ENCODE measurements at places on chromosomes 1 and 21.
A peak's percentile ranks its signal among the peaks of the same experiment; 100 is the strongest.

DNA sequence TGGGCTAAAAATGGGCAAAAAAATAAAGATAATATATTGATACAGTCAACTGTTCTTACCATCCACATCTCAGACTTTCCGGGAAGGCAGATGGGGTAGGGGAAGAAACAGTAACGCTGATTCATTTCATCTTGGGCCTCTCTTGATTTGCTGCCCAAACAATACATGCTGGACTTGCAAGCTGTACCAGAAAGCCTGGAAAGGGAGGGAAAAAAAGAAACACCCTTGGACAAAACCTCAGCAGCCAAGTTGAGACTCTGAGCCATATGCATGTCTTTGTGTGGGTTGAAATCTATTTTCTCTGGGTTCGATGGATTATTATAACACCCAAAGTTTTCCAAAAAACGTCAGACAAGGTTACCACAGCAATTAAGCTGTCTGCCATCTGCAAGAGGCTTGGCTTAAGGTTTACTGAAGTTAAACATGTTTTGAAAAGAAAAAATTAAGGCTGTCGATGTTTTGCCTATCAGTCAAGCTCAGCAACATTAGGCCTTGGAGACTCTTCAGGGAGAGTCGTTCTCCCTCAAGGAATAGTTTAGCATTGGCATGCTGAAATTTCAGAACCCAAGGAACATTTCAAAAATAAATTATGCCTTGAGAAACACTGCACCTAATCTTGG, 71.2 kb downstream of the PSMG1 start:
- DNase-seq: no peak

GRCh38 chr1:64828829-64829228, 84.0 kb downstream of the RAVER2 start:
- no peak for DNase-seq

- DNase-seq: no peak
These were observed 76.7 kb downstream of the SIPA1L2 start for GRCh38 chr1:232553050-232553754.

DNA sequence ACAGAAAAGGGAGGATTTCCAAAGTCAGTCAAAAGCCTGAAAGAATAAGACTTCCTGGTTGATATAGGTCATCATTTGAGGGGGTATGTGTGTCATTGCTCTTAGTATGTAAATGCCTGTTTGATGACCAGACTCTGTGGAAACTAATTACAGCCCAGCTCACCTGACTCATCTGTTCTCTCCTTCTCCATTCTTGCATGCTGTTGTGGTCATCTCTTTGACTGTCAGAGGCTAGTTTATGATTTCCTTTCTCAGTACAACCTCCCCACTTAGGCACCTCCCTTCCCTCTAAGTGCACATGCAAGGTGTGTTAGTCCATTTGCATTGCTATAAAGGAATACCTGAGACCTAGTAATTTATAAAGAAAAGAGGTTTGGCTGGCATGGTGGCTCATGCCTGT, 2.4 kb upstream of the C1orf116 start:
- no peak for DNase-seq

- no peak for DNase-seq
These were observed 184.3 kb upstream of the LMO4 start for GRCh38 chr1:87144316-87144895.

- no peak for DNase-seq
These were observed 744.2 kb downstream of the USP25 start for GRCh38 chr21:16473988-16474387.

DNA sequence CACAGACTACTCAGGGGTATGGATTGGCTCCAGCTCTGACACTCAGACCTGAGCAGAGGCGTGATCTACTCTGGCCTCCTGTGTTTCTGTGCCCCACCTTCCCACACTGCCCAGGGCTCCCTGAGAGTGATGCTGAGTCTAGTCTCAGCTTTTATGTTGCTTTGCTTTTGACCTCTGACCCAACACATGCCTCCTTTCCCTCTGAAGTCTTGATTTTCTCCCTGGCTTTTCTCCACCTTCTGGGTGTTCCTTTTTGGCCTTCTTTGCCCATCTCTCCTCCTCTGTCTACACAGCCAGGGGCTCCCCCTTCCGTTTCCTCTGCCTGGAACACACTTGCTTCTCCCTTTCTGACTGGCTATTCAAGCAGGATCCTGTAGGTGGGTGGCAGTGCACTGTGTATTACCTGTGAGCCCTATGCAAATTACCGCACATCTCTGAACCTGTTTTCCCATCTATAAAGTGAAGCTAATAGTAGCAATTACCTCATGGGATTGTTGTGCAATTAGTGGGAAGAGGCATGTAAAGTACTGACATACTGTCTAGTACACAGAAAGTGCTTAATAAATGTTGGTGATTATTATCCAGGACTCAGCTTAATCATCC, 13.7 kb upstream of the MEX3A start:
- DNase-seq: no peak

DNA sequence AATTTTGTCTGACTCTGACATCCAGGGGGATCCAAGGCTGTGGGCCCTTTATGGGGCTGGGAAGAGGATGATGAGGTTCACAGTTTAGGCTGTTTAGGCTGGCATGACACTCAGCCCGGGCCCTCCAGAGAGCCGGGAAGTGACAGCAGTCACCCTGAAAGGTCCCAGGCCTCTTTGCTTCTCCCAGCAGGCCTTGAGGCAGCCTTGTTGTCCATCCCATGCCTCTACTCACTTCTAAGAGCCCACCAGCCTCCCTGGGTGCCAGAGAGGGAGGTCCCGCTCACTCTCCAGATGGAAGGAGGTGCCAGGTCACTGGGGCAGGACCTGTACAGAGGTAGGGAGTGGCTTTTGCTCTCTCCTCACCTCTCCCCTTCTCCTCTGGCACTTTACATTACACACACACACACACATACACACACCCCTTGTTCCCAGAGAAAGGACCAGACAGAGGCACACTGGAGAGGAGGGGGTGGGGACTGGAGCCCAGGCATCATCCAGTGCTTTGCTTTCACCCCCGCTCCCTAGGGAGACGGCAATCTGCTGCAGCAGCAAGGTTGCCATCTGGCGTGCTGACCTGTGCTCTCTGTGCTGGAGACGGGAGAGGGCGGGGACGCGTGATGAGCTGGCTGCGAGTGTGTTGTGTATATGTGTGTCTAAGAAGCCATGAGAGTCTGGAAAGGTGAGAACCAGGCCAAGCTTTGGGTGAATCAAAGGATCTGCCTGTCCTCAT, 4.6 kb downstream of the KLHDC8A start:
- DNase-seq: no peak

DNA sequence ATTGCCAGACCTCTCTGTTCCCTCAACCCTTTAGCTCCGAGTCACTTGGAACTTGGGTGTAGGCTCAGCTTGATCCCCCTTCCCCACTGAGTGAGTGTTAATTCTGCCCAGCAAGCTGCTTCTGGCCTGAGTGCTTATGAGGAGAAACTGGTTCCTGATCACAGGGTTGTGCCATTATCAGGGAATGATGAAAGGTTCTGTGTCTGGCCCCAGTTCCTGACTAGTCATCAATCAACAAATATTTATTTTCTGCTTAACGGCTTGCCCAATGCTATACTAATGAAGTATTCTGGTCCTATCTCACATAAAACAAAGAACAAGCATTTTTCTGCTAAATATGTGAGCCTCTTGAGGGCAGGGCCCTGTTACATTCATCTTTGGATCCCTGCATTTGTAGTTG, 20.8 kb downstream of the CC2D1B start:
- no peak for DNase-seq

DNA sequence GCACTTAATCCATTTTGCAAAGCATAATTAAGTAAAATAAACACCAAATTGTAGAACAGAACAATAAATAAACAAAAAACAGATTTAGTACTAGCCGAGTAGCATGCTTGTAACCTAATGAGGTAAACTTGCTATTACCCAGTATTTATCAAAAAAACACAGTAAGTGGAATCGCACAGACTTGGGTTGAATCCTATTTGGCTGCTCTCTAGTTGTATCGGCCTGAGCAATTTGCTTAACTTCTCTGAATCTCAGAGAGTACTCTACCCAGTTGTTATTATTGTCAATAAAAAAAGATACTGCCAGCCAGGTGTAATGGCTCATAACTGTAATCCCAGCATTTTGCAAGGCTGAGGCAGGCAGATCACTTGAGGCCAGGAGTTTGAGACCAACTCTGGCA, 664.3 kb downstream of the ADGRL2 start:
- DNase-seq: no peak

DNA sequence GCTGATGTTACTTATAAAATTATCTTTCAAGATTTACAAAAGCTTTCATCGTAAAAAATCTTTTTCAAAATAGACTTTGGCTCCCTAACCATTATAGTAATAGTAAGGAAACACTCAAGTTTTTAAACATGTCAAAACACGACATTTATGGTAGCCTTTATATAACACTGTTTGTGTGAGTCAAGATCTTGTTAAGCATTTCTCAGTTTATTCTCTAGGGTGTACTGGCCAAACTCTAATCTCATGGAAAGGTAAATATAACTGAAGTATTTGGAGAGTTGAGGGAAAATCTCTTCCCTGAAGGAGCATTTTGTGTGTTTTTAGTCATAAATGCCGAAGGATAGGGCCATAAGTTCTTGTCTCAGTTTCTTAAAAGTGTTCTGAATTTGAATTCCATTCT, 790.9 kb upstream of the NCAM2 start:
- no peak for DNase-seq

GRCh38 chr1:160652924-160653619, 6.2 kb upstream of the SLAMF1 start:
- no peak for DNase-seq

DNA sequence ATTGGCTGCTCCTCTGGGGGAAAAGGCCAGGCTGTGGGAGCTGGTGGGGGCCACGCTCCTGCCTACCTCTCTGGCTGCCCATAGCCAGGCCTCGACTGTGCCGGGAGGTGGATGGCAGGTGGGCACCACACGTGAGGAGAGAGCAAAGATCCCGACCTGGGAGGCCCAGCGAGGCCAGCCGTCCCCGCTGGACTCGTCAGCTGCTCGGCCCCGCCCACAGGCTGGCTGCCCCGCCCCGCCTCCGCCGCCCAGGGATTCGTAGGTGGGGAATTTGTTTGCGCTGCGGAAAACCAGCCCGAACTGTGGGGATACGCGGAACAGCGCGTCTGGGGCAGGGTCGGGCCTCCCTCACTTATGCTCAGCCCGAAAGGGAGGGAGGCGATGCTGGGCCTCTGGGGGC, 31.7 kb downstream of the TP73 start:
- DNase-seq: no peak

- DNase-seq: no peak
These were observed 17.0 kb downstream of the CFAP126 start for GRCh38 chr1:161350671-161351070.

GRCh38 chr1:36657826-36658225, 175.1 kb upstream of the CSF3R start:
- peak; percentile 27 for DNase-seq

- no peak for DNase-seq
These were observed 84.4 kb upstream of the CXADR start for GRCh38 chr21:17428484-17428869.

GRCh38 chr1:59308839-59309238, 11.9 kb downstream of the FGGY start:
- DNase-seq: no peak

DNA sequence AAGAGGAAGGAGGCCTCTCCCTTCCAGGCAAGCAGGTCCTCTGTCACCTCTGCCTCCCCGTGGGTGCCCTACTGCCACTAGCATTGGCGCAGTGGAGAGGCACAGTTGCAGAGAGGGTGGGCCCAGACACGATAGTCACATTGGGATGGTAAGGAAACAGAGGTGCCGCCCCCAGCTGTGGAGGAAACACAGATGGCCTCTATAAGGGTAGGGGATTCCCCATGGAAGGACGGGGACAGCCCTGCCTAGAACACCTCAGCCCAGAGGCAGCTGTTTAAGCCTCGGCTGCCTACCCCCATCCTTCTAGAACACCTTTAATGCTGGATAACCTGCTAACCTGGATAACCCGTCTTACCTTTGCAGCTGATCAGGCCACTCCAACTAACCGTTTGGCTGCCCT, 65.7 kb upstream of the CNTN2 start:
- no peak for DNase-seq

DNA sequence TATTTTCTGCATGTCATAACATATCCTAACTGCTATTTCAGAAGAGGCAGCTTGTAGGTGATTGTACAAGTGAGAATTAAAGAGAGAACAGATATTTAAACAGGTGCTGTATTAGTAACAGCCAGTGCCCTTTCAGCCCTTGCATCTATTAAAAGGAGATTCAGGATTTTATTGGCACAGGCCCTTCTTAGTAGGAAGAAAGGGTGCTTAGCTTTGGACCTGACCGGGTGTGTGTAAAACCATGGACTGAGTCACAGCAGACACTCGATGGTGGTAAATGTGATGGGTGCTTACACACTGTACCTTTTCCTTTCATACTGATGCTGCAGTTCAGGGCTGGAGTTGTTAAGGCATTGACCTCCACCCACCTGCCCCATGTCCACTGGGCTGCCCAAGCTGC, 12.7 kb upstream of the CD101 start:
- no peak for DNase-seq

- DNase-seq: no peak
These were observed 4.0 kb downstream of the NVL start for GRCh38 chr1:224325959-224326358.

DNA sequence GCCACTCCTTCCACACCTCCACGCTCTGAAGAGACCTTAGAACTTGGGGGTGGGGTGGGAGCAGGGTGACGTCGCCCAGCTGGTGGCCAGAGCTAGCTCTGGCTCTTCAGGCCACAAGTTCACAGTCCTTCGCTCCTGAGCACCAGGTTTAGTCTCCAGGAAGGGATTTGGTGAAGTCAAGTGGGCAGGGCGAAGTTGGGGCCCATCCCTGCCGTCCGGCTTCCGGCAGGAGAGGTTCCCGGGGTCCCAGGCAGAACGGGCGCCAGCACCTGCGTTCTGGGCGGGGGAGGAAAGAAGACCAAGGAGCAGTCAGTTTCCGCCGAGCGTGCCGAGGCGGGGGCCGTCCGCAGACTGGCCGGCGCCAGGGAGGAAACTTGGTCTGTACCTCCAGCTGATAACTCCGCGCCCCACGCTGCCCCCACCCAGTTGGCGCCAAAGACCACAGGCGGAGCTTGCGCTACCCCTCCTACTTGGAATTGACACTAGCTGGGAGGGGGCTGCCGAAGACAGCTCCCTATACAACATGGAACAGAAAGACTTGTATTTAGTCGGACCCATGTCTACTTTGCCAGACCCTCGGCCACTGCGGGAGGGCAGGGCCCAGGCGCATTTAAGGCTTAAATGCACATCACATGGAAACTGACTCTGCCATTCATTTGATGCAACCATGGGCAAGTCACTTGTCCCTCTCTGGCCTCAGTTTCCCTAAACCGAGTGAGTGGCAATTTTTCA, 995 bp downstream of the ID3 start:
- DNase-seq: peak; percentile 83

GRCh38 chr1:67688526-67689219, 3.7 kb downstream of the GADD45A start:
- no peak for DNase-seq

- no peak for DNase-seq
These were observed 24.1 kb downstream of the FAM177B start for GRCh38 chr1:222761083-222761482.

DNA sequence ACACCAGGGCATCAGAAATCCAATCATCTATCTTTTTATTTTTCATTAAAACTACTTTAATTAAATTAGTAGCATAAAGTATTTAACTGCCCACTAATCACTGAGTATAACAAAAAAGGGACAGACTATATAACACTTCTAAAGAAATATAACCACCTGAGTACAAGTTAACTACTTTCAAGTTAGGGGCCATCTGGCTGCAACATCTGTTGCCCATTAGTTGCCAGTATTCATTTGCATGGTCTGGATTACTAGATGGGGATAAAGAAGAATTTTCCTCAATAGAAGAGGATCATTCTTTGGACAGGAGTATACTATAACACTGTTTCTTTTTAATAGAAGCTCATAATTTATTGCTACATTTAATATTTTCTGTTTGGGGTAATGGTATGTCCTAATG, 446.4 kb downstream of the AMY1C start:
- no peak for DNase-seq

Measured in tibial artery (tissue), 4 donors.